Motor neuron (in vitro differentiated cells): ENCODE measurements at places on chromosomes 1 and 21. TPM values are rescaled to one million over a fixed set of nuclear protein-coding genes. Genes with fewer than 3 reads are reported as not detected.

DNA sequence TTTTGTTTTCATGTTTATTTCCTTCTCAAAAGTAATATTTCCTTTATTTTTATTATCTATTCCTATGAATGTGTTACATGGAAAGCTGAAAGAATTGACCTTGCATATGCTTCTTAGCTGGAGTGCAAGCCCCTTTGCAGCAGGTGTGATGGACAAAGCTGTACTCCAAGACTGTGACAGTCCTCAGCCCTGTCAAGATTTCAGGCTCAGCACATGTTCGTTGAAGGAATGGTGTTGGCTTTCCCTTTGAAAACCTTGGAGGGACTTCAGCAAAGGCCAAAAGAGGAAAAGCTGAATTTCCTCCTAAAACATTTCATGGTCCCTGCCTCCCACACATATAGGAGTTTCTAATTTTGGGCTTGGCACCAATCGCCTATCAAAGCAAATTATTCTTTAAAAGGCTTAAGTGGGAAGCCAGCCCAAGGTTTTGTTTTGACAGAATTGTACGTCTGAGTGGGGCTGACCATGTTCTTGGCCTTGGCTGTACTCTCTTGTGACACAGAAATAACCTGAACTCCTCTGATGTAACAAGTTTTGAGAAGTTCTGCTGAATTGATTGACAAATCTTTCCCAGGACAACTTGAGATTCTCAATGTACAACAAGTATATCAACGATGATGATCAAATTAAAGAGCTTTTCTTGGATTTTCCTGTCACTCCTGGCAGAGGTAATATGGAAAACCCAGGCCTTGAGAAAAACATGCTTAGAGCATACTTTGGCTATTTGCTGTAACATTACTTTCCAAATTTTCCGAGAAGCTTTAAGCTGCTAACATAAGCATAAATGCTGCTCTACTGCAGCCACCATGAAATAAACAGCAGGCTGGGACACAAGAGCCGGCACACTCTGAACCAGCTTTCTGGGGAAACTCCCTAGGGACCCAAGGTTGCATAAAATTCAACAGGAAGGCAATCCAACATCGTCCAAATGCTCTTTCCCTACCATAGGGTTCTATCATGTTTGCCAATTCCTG lies 135.7 kb upstream of the ZNF648 start:
- ATAC-seq, result peak; percentile 49

DNA sequence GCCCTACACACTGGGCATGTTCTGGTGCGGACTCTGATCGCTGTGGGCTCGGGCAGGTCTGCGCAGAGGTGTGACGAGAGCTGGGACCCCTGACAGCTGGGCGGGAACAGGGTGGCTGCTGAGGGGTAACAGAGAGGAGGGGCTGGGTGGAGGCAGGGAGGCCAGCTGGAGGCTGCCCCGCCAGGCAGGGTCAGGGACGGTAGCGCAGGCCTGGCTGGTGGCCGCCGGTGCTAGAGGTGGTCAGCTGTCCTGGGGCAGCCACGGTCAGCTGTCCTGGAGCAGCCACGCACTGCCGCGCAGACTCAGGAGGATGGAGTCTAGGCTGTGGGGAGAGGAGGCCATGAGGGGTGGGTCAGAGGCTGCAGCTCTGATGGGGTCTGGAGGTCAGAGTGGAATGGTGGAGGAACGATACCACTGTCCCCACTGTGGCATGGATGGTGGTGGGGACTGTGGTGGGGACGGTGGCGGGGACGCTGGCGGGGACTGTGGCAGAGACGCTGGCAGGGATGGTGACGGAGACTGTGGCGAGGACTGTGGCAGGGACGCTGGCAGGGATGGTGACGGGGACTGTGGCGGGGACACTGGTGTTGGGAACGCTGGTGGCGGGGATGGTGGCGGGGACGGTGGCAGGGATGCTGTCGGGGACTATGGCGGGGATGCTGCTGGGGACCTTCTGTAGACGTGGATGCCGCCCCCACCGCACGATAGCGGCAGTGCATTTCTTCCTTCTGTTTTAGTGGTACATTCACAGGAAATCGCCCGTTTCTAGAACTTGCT lies 21.3 kb upstream of the LRRC3 start:
- no peak for ATAC-seq

The ADCY10 gene
- 2.6 TPM in 1 of 2 replicates, not detected in the other for total RNA-seq

DNA sequence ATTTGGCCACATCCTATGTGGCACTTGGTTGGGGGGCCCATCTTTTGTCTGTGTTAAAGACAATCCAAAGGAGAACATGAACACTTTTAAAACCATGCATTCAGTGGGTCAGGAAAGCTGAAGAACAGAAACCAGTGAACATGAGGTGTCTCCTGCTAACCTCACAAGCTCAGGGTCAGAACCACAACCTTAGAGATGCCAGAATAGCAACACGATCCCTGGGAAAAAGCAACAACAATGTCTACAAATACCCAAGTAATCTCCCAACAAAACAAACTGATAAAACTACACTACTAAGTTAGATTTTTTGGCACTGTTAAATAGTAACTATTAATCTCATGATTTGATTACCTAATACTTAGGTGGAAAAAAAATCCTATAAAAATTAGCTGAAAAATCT lies 34.1 kb upstream of the GNG4 start:
- ATAC-seq, result no peak

GRCh38 chr1:241608379-241609033 lies 31.7 kb downstream of the CHML start:
- ATAC-seq, result peak; percentile 15

DNA sequence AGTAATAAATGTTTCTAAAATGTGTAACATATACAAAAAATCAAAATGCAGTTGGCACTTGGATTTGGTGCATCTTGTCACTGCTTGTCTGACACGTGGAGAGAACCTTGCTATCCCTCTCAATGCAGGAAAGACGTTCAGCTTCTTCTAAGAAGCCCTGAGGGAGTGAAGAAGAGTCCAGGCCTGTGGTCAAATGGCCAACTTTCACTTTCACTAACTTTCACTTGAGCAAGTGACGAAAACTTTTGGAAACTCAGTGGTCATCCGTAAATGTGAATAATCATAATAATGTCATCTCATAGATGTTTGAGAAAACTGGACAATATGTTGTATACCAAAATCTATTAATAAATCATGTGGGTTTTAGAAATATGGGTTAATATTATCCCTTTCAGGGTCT lies 61.9 kb downstream of the ERG start:
- ATAC-seq, result no peak

GRCh38 chr1:178066296-178066907 lies 27.5 kb upstream of the RASAL2 start:
- no peak for ATAC-seq

DNA sequence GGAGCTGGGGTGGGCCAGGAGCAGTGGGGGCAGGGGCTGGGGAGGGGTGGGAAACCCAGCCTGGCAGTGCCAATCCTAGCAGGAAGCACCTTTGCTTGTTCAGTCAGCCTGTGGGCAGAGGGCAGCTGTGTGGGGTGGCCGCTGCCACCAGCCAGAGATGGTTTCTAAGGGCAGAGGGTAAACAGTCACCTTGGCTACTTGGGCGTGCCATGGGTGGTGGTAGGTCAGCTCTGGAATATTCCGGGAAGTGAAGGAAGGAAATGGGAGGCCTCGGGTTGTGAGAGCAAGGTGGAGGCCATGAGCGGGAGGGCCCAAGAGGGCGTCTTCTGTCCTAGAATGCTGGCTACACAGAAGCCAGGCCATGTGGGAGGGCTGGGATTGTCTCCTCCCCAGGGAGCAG lies 20.7 kb upstream of the WNT4 start:
- peak; percentile 39 for ATAC-seq

GRCh38 chr1:208189183-208189582 lies 55.0 kb downstream of the PLXNA2 start:
- no peak for ATAC-seq

The AMIGO1 gene
- 8.1 and 8.8 TPM in 2 replicates for total RNA-seq

The LMOD1 gene
- 0.71 and 0.87 TPM in 2 replicates for total RNA-seq

DNA sequence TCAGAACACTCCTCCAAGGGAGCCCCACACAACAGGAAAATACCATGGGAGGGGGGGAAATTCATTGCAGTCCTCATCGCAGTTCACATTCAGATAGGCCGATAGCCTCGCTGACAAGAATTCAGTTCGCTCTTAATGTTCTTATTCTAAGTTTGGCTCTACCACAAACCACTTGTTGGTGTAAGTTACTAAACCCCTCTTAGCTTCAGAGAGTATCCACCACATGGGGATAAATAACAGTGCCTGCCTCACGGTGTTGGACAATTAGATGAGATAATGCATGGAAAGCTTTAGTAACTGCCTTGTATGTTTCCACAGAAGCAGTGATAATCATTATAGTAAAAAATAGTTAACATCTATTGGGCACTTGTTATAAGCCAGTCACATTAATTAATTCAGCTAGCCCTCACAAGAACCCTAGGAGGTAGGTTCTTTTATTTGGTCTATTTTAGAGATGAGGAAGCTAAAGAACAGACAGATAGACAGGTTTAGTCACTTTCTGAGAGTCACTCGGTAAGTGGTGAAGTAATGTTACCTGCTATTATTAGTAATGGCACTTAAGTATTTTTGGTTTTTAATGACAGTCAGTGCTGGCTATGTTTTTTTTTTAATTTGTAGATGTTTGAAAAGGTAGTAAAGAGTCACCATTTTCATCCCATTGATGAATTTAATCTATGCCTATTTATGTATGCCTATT lies 10.1 kb downstream of the VAV3 start:
- ATAC-seq, result no peak

GRCh38 chr1:219283541-219283940 lies 109.9 kb downstream of the LYPLAL1 start:
- ATAC-seq, result no peak

GRCh38 chr1:110130113-110130591 lies 17.9 kb downstream of the UBL4B start:
- ATAC-seq, result peak; percentile 91

DNA sequence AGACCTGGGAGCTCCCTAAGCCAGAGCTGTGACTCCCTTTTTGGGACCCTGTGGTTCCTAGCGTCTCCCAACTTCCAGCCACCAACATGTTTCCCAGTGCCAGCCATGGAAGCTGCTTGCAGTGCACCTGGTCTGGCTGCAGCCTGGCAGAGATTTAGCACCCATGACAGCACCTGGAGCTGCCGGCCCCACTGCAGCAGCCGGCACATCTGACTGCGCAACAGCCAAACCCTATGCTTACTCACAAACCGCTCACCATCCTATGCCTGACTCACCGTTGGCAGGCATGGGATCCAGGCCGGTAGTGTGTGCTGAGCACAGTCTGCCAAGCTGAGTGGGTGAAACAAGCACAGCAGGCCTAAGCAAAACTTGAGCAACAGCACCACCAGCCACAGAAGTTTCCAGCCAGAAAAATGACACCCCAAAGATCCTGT lies 435.9 kb upstream of the PRMT6 start:
- no peak for ATAC-seq

DNA sequence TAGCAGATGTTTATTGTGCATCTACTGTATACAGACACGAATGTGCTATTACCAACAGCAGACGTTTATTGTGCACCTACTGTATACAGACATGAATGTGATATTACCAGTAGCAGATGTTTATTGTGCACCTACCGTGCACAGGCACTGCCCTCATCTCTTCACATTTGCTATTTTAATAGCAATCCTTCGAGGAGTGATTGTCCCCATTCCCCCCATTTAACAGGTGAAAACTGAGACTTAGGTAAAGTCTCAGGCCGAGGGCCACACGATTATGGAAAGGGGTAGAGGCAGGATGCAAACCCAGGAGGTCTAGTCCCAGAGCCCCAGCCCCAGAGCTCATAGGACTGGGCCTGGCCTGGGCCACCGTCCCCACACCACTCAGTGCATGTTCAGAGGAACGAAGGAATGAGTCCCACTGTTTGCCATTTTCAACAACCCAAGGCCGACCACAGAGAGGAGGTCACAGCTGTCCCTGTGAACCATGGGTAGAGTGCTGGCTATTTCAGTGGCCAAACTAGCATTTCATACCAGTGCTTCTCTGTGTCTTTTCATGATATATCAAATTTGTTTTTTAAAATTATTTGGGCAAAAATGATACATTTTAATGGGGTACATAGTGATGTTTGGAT lies 114.4 kb upstream of the TMEM51 start:
- no peak for ATAC-seq

The RNU1-4 gene
- total RNA-seq, result 29,317 and 29,831 TPM in 2 replicates

The ANKRD35 gene
- total RNA-seq, result 0.78 and 1.1 TPM in 2 replicates

GRCh38 chr1:89125913-89126580 lies at the start of gene GBP2:
TSS of gene GBP2 (minus strand) at chr1:89126114. CDS start at chr1:89121966, 4,148 bp downstream.
- peak; percentile 26 for ATAC-seq

GRCh38 chr1:38497921-38498656 lies 361.5 kb downstream of the RRAGC start:
- ATAC-seq, result peak; percentile 21

GRCh38 chr1:61132645-61133334 lies 50.4 kb downstream of the NFIA start:
- no peak for ATAC-seq

The HECTD3 gene
- 13.2 and 17.8 TPM in 2 replicates for total RNA-seq

DNA sequence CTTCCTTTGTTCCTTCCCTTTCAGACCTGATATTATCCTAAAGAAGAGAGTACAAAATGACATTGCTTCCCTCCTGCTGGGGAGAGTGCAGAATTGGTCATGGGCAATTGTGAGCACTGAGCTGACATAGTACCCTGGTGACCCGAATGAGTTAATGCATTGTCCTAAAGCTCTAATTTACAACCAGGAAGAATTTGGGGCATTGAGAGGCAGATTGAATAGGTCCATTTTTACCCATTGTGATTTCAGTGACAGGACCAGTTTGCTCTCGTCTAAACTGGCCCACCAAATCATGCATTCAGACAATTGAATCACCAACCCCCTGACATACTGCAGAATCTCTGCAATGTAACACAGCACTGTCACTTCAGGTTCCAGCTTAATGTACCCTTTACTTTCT lies 497.4 kb downstream of the DPYD start:
- no peak for ATAC-seq

GRCh38 chr1:209989525-209989924 lies 51.5 kb downstream of the SYT14 start:
- ATAC-seq, result no peak

GRCh38 chr1:23645338-23645737 lies 46.3 kb upstream of the RPL11 start:
- ATAC-seq, result no peak

DNA sequence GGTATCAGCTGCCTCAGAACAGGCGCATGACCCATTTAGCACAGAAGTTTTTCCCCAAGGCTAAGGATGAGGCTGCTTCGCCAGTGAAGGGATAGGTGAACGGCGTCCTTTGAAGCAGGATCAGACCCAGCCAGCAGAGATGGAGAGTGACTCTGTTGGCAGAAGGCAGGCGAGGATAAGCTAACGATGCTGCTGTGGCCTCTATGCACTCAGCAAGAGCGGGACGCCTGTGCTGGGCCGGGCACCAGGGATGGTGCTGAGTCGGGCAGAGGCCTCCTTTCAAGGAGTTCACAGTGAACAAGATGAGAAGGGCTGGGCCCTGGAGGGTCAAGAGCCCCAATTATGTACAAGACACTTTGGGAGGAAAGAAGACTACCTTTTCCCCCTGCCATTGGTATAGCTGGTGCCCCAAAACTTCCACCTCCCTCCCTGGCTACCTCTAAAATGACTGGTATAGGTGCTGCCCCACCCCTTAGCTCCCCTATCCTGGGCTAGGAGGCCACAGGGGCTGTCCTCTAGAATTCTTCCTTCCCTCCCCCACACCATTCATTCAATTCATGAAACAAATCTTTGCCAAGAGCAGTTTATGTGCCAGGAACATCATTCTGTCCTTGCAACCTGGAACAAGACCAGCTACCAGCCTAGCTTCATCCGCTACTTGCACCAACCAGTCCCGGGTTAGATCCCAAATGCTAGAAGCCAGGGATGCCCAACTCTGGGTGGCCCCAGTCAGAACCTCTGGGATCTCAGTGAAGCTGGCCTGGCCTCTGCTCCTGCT lies 7.5 kb downstream of the XKR8 start:
- no peak for ATAC-seq
